KBM-7 (cell line): ENCODE measurements at places on chromosomes 2 and 18.
A peak's percentile ranks its signal among the peaks of the same experiment; 100 is the strongest.

- no peak for DNase-seq
Measured at GRCh38 chr18:50014606-50015005, 180.3 kb downstream of the MYO5B start.

DNA sequence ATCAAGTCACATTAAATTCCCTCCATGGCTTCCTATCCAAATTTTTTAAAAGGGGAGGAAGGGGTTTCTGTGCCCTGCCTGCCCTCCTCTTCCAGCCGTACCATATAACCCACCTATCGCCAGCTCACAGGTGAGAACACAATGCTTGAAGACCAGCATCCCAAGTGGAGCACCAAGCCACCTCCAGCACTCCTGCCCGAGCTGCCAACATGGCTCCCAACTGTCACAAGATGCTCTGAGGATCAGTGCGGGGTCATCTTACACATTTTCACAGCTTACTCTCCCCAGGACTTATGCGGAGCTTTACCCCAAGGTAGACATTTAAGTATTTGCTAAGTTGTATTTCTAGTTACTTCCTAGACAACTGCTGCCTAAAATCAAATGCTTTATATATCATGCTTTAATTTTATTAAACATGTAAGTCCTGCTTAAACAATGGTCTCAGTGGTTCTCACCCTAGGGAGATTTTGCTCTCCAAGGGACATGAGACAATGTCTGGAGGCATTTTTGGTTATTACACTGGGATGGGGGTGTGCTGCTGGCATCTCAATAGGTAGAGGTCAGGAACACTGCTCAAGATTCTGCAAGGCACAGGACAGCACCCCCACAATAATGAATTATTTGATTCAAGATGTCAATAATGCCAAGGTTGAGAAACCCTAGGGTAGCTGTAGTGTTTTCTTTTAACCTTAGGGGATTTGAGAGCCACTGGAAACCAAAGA, 45.8 kb downstream of the SF3B1 start:
- no peak for DNase-seq

- no peak for DNase-seq
Measured at GRCh38 chr18:25725501-25725900, 364.9 kb downstream of the SS18 start.

DNA sequence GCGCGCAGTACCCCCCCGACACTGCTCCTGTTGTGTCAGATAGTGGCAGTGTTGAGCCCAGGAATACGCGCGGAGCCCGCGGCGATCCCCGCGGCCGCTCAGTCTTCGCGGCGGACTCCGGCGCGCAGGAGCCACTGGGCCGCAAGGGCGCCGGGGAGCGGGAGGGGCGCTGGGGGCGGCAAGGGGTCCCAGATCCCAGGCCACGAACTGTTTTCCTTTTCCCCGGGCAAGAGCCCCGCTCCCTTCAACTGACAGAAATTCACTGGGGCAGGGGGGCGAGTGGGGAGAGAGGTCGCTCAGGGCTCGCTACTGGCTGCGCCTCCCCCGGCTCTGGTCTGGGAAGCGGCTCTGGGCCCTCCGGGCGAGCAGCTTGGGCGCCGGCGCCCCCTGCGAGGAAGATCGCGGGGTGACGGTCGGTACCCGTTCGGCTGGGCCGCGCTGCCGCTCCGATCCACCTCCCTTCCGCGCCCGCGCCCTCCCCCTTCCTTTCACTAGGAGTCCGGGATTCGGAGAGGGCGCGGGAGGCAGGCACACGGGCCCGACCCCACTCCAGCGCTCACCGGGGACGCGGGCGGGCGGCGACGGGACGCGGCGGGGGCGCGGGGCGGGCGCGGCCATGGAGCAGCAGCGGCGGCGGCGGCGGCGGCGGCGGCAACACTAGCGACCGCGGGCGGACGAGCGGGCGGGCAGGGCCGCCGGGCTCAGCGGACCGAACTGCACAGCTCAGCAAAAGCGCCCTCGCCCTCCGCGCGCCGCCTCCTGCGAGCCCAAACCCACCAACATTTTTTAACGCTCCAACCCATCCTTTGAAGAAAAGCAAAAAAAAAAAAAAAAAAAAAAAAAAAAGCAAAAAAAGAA, 1.4 kb upstream of the SETBP1 start:
- DNase-seq: peak; percentile 77

DNA sequence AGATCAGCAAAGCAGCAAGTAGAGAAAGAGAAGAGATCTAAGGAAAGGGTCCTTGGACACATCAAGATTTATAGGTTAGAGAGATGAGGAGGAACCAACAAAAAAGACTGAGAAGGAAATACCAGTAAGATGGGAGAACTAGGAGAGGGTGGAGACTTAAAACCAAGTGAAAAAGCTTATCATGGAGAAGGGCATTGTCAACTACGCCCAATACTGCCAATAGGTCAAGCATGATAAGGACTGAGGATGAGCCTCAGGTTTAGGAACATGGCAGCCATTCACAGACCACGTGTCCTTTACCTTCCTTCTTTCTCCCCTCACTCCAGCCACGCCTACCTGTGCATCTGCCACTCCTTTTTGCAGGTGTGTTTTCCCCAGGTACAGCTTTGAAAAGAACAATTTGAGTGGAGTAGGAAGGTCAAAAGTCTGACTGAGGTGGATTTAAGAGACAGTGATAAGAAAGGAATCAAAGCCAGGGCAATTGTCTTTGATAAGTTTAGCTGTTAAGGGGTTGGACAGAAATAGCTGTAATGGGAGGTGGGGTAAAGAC, 238.7 kb downstream of the STK39 start:
- DNase-seq: no peak

- DNase-seq: no peak
Measured at GRCh38 chr2:65710356-65710755, 278.0 kb upstream of the SPRED2 start.

GRCh38 chr2:236830926-236831325, 254.8 kb upstream of the COPS8 start:
- no peak for DNase-seq

GRCh38 chr2:141941210-141941714, 189.6 kb downstream of the LRP1B start:
- no peak for DNase-seq

GRCh38 chr2:100268986-100269385, 53.3 kb downstream of the LONRF2 start:
- no peak for DNase-seq

- DNase-seq: peak; percentile 57
Measured at GRCh38 chr2:38106405-38107094, 30.6 kb upstream of the CYP1B1 start.

DNA sequence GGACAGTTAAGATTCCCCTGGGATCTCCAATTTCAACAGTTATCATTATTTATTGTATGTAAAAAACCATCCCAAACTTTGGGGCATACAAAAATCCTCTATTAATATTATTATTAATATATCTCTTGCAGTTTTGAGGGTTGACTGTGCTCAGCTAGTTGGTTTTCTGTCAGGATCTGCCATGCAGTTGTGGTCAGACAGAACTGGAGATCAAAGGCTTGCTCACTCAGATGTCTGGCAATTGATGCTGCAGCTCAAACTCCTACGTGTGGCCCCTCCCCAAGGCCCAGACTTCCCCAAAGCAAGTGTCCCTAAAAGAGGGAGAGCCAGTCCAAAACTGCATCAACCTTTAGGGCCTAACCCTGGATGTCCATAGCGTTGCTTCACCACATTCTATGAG, 204.7 kb downstream of the TTC32 start:
- DNase-seq: no peak

GRCh38 chr2:133952896-133953295, 301.0 kb upstream of the MGAT5 start:
- no peak for DNase-seq

- DNase-seq: peak; percentile 88
Measured at GRCh38 chr2:207238831-207239701, 73.3 kb upstream of the KLF7 start.

DNA sequence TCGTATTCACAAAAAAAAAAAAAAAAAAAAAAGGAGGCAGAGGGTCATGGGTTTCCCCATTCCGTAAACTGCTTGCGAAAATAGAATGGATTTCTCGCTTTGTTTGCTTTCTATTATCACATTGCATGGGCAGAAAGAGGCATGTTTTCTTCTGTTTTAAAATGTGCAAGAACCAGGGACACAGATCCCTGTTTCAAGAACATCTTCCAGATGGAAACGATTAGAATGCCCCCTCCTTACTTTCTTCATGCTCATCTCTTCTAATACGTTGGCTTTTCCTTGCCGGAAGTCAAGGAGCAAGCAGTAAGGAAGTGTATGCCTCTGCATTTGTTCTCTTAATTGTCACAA, 51.0 kb upstream of the ZNF516 start:
- DNase-seq: no peak

DNA sequence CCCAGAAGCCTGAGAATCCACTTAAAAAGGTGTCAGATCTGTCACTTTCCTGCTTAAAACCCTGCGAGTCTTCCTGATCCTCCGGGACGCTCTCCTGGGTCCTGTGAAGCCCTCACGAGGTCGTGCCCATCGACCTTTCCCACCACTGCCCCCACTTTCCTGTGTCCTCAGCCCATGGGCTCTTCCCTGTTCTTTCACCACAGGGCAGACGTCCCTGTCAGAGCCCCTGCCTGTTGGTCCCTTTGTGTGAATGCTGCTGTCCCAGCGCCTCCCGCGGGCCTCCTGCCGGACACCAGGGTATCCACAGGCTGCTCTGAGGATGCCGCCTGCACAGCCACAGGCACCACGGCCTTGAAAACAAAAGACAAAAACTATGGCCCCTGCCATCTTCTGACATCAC, 125.6 kb downstream of the TMEM18 start:
- no peak for DNase-seq

- DNase-seq: no peak
Measured at GRCh38 chr2:2620604-2621003, 289.5 kb upstream of the MYT1L start.

GRCh38 chr2:202014759-202015211, 18.9 kb upstream of the FZD7 start:
- peak; percentile 37 for DNase-seq

GRCh38 chr18:22783662-22784076, 149.5 kb upstream of the RBBP8 start:
- no peak for DNase-seq

GRCh38 chr2:217491271-217491670, 511.5 kb downstream of the TNS1 start:
- DNase-seq: no peak

GRCh38 chr2:126534478-126534877, 121.5 kb upstream of the GYPC start:
- peak; percentile 3 for DNase-seq

- no peak for DNase-seq
Measured at GRCh38 chr18:66136039-66136438, 385.2 kb downstream of the CDH7 start.

DNA sequence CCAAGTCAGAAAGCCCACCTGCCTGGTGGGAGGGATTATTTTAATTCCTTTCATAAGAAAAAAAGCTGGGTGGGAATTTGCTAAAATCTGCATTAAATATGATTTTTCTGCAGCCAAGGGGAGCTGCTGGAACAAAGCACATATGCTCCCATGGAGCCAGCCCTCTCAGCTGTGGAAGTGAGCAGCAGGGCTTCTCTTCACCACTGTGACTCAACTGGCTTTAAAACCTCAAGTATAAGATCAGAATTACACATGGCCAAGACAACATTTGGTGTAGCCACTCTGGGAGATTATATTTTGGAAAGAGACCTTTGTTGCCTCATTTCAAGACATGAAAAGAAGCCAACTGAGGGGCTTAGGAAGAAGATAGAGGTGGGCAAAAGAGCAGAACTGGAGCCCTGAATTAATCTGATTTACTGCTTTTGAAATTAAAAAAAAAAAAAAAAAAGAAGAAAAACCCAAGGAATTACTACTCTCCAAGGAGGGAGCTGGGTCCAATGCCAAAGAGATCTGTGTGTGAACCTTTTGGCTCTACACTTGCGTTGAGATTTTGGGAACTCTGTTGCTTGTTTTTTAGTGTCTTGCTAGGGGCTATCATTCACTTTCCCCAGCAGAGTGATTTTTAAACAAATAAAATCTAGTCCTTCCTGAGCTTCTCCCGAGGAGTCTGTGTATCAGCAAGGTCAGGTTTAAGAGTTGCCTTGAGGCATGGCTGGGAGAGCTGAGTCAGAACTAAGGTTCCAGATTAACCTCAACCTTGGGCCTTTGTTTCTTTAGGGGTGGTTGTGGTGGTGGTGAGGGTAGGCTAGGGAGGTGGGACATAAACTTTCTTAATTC, 6.0 kb downstream of the LHCGR start:
- DNase-seq: no peak

GRCh38 chr2:41610501-41611190, 437.2 kb upstream of the PKDCC start:
- no peak for DNase-seq

DNA sequence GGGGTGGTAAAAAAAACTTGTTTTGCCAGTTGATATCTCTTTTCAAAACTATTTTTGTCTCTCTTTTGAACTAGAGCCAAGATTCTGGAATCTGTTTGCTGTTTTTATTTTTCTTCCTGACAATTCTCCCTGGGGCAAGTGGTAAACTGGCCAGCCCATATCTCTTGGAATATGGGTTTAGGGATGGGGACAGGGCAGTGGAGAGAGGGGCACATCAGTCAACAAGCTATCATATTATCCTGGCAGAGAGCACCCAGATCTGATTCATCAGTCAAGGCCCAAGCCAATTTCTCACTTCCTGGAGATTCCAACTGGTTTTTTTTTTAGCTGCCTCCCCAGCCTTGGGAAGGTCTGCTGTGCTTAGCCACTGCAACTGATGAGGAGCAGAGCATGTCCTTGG, 52.3 kb downstream of the ARHGAP28 start:
- DNase-seq: no peak

GRCh38 chr2:166044853-166045483, 82.9 kb downstream of the SCN1A start:
- DNase-seq: no peak

DNA sequence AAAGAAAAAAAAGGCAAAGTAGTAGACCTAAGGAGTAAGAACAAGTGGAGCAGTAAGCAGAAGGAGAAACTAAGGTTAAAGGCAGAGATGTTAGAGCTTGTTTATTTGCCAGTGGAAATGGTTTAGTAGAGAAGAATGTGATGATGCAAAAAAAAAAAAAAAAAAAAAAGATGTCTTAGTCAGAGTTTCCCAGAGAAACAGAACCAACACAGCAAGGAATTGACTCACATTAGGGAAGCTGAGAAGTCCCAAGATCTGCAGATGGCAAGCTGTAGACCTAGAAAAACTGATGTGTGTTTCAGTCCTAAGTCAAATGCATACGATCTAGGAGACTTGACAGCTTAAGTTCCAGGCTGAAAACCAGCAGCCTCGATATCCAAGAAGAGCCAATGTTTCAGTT, 1548.8 kb upstream of the LRRTM1 start:
- no peak for DNase-seq

GRCh38 chr18:58756596-58757240, 85.5 kb downstream of the MALT1 start:
- DNase-seq: no peak

DNA sequence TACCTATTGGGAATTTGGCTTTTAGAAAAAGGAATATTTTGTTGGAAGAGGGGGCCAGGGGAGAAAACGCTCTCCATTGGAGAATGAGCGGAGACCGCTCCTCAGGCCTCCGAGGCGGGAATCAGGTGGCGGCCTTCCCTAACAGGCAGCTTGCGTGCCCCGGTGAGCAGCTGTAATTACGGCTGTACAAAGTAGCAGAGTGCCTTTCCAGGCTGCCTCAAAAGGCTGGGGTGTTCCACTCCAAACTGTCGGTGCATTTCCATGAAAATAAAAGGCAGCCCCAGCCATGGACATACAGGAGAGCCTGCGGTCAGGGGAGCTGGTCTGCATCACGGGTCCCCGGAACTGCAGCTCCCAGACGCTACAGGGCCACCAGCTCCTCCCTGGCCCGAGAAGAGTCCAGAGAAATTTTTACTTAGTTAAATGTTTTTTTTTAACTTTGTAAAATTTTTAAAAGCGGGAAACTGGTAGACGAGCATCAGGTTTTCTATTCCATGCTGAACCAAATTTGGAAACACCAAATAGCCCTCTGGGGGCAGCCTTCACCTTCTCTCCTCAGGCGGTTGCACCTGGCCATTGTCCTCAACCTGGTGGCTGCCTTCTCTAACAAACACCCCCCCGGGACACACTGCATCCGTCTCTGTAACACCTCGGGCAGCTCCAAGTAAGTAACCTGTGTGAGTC, 209.3 kb upstream of the SALL3 start:
- no peak for DNase-seq
